ENCODE measurements at places on chromosomes 16 and 17.
A peak's percentile ranks its signal among the peaks of the same experiment; 100 is the strongest.

DNA sequence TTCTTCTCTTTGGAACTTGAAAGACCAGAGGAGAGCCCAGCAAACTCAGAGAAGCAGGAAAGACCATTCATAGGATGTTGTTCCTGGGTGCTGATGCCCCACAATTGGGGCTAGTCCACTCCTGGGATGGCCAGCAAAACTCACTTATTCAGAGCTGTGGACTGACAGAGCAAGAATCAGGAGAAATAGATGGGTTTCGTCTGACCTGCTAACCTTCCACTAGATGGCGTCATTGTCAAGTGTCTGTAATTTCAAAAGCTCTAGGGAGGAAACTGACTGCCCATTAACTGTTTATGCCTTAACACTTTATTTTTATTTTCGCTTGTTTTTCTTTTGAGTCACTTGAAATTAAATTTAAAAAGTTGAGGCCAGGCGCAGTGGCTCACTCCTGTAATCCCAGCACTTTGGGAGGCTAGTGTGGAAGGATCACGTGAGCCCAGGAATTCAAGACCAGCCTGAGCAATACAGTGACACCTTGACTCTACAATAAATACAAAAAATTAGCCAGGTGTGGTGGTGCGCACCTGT is 28.7 kb upstream of the MILR1 start:
- DNase-seq = peak; percentile 68

GRCh38 chr17:39573447-39574298 is 34.0 kb downstream of the NEUROD2 start:
- DNase-seq = peak; percentile 70

DNA sequence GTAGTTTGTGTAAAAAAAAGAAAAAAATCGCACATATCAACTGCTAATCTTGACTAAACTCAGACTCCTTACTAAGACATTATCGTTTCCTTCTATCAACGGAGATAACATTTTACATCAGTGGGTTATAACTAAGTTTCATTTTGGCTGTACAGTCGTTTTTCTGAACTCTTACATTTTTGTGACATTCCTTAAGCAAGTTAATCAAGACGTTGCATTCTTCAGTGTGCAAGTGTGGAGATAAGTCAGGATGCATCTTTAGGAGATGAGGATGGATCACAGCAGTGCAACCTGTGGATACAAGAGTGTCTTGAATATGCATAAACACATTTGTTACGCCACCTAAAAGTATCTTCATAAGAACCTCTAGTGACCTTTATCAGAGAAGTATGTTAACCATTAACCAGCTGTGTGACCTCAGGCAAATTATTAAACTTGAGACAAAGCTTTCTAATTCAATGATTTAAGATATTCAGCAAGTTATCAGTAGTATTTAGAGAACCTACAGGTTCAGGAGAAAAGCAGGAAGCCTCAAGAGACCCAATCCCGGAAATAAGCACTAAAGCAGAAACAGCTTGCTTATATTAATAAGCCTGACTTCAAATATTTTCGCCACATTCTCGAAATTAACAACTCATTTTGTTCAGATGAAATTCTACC is 9.4 kb downstream of the CMC2 start:
- DNase-seq = no peak

DNA sequence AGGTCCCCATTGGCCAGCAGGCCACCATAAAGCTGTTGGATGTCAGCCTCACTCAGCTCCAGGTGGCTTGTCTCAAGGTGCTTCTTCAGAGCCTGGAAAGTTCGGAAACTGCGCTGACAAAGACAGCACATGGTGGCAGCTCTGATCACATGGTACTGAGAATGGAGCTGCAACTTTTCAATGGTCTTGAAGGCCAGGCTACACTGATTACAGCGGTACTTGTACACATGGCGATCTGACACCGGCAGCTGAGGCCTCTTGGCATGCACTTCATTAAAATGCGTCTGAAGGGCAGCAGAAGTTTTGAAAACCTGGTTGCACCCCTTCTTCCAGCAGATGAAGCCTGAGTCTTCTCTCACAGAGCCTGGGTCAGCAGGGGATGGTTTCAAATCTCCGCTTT is 249.7 kb downstream of the ZFHX3 start:
- DNase-seq = no peak

GRCh38 chr17:16419929-16420271 is 4.5 kb downstream of the TRPV2 start:
- DNase-seq = no peak

DNA sequence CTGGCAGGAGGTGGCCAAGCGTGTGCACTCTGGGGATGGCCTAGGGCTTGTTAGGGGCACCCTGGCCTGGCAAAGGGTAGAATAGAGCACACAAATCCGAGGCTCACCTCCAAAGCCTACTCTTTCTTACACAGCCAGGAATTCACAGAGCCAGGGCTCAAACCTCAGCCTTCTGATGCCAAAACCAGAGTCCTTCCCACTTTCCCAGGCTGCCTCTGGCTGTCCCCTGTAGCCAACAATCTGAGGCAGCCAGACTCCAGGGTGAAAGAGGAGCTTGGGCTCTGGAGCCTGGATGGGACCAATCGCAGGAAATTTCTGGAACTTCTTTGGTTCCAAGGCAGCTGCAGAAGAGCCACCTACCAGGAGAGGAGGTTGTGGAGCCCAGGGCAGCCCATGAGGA is 127.9 kb downstream of the COPRS start:
- DNase-seq = no peak

- no peak for DNase-seq
These were observed 61.5 kb downstream of the PCTP start for GRCh38 chr17:55812323-55812722.

GRCh38 chr17:4551141-4551540 is 4.0 kb downstream of the MYBBP1A start:
- no peak for DNase-seq

DNA sequence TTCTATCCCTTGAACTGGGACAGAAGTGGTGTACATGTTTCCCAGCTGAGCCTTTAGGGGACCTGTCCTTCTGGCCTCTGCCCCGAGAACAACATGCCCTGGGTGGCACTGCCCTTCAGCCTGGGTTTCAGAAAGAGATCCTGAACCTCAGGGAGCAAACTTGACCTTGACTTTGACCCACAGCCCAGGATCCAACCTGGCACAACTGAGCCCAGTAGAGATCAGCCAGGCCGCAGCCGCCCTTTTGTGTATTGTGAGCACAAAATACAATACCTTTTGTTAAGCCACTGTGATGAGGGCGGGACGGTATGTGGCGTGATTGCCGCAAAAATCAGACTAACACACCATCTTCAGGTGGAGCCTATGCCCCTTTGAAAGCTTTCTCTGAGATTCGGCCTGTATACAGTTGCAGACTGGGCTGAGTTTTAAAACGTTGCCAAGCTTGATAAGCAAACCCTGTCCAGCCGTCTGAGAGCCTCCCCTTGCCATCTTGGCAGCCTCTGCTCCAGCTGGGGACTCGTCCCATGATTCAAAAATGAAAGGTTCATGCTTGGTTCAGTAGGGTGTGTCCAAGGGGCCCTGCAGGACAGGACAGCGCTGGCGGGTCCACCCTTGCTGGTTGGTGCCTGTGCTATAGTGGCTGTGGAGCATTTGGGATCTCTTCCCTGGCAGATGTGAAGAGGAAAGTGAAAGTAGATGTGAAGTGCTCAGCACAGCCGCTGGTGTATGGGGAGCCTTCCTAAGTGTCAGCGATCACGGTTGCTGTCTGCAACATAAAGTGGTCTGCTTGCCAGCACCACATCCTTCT is 40.3 kb downstream of the FOXL1 start:
- DNase-seq = no peak

- no peak for DNase-seq
These were observed 52.4 kb upstream of the ATF7IP2 start for GRCh38 chr16:10333321-10334032.

All from HEK293T (cell line).